ENCODE measurements at places on chromosomes 7 and 10.

DNA sequence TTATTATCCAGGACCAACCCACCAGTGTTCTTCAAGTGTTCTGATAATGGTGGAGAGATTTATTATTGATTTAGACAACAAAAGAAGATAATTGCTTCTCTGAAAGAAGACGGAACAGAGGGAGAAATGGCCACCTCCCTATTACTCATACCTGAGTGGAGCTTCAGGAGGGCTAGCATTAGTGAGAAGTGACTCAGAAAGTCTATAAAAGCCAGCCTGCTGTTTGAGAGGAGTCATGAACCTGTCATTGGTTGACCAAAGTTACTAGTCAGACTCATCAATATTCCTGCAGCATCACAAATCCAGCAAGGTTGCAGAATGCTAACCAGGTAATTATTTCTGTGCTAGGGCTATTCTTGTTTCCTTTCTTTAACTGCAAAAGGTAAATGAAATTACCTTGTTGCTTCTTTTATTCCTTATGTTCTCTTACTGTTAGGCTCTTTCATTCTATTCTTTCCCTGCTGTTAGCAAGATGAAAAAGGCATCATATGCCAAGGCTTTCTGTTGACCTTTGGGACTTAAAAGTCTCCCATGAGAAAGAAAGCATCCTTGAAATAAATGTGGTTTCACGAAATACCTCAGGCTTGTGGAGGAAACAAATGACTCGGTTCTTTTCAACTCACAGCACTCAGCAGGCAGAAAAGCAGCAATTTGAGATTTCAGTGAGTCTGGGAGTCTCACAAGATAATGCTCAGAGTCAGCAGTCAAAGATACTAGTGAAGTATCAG is 256.4 kb upstream of the PHYHIPL start:
- DNase-seq: no peak

GRCh38 chr10:24872049-24872789 is 80.2 kb downstream of the PRTFDC1 start:
- no peak for DNase-seq

DNA sequence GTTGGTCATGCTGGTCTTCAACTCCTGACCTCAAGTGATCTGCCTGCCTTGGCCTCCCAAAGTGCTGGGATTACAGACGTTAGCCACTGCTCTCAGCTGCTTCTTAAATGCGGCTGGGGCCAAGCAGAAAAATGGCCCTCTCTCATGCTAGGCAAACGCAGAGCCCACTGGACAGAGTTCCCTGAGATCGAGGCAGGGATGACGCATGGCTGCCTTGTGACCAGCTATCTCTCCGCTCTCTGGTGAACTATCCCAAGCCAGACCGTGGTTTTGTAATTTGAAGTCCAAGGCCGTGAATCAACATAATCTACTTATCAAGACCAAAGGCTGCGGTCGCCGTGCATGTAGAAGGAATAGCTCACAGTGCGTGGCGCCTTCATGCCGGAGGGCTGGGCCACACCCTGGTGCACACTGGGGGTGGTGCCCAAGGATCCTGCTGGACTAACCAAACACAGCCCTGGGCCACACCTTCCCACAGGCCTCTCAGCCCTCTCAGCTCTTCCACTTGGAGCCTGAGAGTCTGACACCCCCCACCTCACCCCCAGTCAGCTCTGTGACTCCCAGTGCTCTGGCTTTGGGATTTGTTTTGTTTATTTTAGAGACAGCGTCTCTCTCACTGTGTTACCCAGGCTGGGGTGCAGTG is 88.1 kb upstream of the CUX1 start:
- no peak for DNase-seq

- DNase-seq: no peak
These were observed 311.4 kb downstream of the ADARB2 start for GRCh38 chr10:1425879-1426278.

DNA sequence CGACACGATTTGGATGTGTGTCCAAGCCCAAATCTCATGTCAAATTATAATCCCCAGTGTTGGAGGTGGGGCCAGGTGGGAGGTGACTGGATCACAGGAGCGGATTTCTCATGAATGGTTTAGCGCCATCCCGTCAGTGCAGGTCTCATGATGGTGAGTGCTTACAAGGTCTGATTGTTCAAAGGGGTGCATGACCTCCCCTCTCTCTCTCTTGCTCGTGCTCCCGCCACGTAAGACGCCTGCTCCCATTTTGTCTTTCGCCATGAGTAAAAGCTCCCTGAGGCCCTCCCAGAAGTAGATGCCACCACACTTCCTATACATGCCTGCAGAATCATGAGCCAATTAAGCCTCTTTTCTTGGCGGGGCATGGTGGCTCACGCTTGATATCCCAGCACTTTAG is 71.5 kb upstream of the NANOS1 start:
- DNase-seq: no peak

GRCh38 chr7:115491744-115492380 is 538.7 kb downstream of the TFEC start:
- no peak for DNase-seq

- no peak for DNase-seq
These were observed 3.2 kb upstream of the SUPV3L1 start for GRCh38 chr10:69176823-69177222.

GRCh38 chr10:73044378-73045285 is 52.0 kb downstream of the P4HA1 start:
- no peak for DNase-seq

DNA sequence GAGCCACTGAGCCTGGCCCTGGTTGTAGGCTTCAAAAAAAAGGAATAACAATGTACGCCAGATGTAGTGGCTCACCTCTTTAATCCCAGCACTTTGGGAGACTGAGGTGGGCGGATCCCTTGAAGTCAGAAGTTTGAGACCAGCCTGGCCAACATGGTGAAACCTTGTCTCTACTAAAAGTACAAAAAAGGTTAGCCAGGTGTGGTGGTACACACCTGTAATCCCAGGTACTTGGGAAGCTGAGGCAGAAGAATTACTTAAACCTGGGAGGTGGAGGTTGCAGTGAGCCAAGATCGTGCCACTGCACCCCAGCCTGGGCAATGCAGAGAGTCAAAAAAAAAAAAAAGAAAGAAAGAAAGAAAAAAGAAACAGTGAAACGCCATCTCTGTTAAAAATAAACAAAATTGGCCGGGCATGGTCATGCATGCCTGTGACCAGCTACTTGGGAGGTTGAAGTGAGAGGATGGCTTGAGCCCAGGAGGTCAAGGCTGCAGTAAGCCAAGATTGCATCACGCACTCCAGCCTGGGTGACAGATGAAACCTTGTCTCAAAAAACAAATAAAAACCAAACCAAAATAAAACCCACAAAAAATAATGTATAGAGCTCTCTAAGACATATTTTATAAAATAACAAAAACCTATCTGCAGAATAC is 4.7 kb upstream of the KLHDC10 start:
- DNase-seq: no peak

Data from stimulated activated naive CD4-positive, alpha-beta T cell treated with Interleukin-2 at 50 U/mL for 16 hours (primary cell).